SW 1271 (cell line): ENCODE measurements at places on chromosomes 7 and 10.

DNA sequence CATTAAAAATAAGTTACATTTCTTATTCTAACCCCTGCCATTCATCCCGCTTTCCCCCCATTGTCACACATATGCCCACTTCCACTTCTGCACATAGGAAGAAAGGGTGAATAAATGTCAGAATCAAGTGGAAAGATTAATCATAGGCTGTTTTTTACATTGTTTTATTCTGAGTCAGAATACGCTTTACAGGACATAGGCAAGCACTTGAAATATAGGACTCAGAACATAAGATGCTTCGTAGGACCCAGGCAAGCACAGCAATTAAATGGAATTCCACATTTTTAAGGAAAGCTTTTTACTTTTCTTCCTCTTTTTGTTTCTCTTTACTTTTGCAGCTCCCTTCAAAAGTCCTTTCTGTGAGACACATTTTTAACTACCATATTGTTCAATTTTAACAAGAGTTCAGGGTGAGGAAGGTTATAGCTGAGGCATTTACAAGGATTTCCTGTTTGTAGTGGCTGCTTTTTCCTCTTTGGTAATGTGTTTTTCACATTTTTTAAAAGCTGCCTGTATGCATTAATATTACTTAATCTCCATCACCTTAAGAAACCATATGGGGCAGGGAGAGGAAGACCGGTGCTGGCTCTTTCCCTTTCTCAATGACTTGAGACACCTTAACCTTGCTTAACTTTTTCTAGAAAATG, 130.0 kb downstream of the TES start:
- no peak for DNase-seq

DNA sequence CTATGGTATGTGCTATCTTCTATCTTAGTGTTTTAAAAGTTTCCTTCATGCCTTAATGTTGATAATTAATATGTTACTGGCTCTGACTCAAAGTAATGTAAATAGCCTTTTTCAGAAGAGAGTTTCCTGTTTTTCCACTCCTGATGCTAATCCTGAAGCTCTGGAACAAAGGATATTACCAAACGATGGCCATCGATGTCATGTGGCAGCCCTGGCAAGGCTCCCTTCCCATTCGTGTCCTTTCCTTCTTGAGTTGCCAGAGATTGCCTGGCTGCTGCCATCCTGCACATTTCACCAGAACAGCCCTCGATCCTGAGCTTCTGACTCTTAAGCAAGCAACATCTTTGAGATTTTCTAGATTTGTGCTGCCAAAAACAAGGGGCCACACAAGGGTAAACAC, 46.0 kb downstream of the RNF133 start:
- no peak for DNase-seq

- no peak for DNase-seq
Observed at GRCh38 chr10:79270466-79271246, 76.6 kb upstream of the PPIF start.

- no peak for DNase-seq
Observed at GRCh38 chr10:131145756-131146155, 165.8 kb downstream of the TCERG1L start.
